ENCODE measurements at places on chromosomes 5 and 9.

DNA sequence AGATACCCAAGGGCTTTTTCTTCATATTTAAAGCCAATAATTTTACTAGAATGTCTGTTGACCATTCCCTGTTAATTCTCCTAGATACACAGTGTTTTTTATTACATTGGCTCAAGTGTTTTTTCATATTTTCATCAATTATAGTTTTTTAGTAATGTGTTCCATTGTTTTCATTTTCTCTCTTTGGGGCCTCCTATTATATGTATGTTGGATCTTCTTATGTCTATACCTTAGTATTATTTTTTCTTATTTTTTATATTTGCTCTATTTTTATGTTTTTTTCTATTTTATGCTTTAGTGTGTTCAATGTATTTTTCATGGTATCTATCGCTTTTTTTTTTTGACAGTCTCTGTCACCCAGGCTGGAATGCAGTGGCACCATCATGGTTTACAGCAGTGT lies 7.5 kb downstream of the KIAA1958 start:
- no peak for DNase-seq

- no peak for DNase-seq
Measured at GRCh38 chr9:132077881-132078698, 1.6 kb downstream of the MED27 start.

DNA sequence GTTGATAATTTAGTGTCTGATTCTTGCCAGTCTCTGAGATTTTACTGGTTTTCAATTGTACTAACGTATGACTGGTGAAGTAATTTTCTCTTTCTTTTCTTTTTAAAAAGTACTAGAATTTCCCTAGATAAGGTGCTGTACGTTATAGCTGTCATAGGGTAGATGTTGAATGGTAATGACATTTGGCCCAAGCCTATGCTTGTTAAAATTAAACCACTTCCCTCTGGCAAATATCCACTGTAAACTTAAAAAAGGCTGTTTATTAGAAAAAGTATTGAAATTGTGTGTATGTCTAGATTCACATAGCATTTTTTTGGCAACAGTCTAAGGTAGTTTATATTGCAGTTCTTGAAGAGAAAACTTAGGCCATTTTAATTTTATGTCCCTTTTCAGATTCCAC lies 97.6 kb downstream of the NNT start:
- DNase-seq, result no peak

GRCh38 chr5:133114933-133115310 lies 63.1 kb downstream of the HSPA4 start:
- DNase-seq, result no peak

DNA sequence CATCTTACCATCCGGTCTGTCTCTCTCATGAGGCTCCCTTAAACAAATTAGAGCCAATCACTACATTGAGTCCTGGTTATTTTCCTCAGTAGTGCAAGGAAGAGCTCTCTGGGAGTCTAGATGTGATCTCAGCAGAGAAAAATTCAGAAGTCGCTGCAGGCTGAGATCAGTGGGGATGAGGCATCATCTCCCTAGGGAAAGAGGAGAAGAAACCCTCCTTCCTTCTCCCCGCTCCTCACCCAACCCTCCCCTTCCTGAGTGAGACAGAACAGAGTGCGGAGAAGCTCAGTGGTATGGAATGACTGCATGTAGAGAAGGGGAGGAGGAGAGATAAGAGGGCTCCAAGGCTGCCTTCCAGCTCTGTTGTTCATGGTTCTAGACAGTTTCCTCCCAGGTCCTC lies 80.5 kb downstream of the PAPPA start:
- DNase-seq, result no peak

DNA sequence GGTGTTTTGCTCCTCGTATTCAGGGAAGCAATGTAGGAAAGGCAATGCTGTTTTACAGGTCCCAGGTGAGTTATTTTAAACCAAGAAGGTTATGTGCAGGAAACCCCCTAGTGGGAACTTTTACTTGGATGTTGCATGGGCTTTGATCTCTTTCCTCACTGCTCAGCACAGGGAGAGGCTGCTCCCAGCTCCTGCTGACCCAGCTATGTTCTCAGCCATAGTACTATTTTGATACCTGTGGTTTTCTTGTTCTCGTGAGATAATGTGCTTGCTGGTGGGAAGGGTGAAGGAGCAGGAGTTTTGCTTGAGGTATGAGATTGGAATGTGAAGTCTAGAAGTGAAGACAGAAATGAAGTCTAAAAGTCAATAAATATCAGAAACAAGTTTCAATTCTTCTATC lies 265.6 kb upstream of the FBXL7 start:
- DNase-seq, result no peak

DNA sequence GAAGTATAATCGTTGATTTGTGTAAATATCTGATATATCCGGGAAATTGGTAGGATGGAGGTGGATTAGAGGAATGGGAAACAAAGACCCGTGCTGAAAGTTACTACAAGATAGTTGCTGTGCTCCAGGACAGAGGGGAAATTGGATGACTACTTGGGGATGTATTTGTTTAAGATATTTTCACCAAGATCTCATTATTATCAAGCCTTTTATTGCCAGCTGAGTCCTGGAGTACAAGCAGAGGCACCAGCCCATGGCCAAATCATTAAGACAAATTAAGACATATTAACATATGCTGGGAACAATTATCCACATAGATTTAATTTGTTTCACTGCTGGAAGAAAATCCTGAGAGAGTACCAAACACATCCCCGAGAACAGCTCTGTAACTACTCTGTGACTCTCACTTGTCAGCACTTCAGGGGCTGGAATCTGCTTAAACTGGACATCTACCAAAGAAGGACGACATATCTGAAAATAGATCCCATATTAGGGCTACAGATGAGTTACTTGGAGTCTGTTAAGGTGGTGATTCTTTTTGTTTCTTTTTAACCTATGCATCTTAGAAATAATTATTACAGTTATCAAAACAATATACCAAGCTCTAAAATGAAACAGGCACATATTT lies 68.2 kb downstream of the SLC1A1 start:
- DNase-seq, result no peak

DNA sequence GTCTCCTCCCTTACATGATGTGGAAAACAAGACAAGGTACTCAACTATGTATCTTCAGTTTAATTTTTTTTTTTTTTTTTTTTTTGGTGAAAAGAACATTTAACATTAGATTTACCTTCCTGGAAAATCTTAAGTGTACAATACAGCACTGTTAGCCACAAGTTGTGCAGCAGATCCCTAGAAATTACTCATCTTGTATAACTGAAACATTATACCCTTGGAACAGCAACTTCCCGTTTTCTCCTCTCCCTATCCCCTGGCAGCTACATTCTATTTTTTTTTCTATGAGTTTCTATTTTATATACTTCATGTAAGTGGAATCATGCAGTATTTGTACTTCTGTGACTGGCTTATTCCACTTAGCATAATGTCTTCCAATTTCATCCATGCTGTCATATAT lies 421.9 kb upstream of the FTMT start:
- no peak for DNase-seq

GRCh38 chr5:126982926-126983873 lies 47.2 kb downstream of the MARCHF3 start:
- DNase-seq, result no peak

DNA sequence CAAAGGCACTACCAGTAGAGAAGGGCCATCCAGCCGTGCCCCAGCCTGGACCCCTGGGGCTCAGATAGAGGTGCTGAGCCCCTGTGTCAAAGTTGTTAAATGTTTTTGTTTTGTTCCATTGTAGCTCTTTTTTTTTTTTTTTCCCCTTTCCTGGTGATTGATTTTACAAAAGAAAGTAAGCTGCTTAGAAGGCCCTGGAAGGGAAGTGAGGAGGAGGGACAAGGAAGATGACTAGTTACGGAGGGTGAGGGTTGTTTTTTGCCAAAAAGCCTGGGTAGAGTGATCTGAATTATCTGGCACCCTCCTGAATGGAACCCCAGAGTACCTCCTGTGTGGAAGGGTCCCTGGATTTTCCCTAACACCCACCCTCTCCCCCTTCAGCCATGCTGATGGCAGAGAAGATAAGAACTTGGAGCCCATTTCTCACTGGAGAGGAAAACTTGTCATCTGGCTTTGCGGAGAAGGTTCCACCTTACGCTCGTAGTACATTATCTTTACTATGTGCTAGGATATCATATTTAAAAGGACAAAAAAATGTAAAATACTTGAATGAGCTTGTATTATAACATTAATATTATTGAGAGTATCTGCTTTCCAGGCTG lies 33.4 kb downstream of the FAXDC2 start:
- DNase-seq, result no peak

Data from activated naive CD8-positive, alpha-beta T cell treated with anti-CD3 and anti-CD28 coated beads, Interleukin-2, amount 50 U/mL, for 16 hours (primary cell).